ACHN (cell line): ENCODE measurements at places on chromosomes 16 and 17.
A peak's percentile ranks its signal among the peaks of the same experiment; 100 is the strongest.

- DNase-seq: no peak
Measured at GRCh38 chr17:73481676-73482075, 162.6 kb downstream of the SDK2 start.

DNA sequence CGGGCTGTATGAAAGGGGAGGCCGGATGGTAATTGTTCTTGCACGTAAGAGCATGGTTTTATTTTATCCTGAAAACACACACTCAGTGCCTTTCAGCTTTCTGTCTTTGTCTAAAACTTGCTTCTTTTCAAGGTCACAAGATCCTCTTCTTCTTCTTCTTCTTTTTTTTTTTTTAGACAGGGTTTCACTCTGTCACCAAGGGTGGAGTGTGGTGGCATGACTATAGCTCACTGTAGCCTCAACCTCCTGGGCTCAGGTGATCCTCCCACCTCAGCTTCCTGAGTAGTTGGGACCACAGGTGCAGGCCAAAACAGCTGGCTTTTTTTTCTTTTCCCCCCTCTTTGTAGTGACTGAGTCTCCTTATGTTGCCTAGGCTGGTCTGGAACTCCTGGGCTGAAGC lies 15.9 kb upstream of the ZNF629 start:
- DNase-seq: no peak

DNA sequence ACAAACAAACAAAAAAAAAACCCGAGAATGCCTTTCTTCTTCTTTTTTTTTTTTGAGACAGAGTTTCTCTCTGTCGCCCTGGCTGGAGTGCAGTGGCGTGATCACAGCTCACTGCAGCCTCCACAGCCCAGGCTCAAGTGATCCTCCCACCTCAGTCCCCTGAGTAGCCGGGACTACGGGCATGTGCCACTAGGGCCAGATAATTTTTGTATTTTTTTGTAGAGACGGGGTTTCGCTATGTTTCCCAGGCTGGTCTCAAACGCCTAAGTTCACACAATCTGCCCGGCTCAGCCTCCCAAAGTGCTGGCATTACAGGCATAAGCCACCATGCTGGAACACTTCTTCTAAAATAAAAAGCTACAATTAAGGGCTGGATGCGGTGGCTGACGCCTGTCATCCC lies 17.0 kb upstream of the WDR45B start:
- DNase-seq: no peak

- DNase-seq: no peak
Measured at GRCh38 chr16:79632289-79632688, 31.8 kb upstream of the MAF start.

GRCh38 chr17:19238167-19238505 lies 970 bp downstream of the EPN2 start:
- peak; percentile 44 for DNase-seq

GRCh38 chr17:73315471-73315870 lies 3.7 kb upstream of the CDC42EP4 start:
- DNase-seq: no peak

DNA sequence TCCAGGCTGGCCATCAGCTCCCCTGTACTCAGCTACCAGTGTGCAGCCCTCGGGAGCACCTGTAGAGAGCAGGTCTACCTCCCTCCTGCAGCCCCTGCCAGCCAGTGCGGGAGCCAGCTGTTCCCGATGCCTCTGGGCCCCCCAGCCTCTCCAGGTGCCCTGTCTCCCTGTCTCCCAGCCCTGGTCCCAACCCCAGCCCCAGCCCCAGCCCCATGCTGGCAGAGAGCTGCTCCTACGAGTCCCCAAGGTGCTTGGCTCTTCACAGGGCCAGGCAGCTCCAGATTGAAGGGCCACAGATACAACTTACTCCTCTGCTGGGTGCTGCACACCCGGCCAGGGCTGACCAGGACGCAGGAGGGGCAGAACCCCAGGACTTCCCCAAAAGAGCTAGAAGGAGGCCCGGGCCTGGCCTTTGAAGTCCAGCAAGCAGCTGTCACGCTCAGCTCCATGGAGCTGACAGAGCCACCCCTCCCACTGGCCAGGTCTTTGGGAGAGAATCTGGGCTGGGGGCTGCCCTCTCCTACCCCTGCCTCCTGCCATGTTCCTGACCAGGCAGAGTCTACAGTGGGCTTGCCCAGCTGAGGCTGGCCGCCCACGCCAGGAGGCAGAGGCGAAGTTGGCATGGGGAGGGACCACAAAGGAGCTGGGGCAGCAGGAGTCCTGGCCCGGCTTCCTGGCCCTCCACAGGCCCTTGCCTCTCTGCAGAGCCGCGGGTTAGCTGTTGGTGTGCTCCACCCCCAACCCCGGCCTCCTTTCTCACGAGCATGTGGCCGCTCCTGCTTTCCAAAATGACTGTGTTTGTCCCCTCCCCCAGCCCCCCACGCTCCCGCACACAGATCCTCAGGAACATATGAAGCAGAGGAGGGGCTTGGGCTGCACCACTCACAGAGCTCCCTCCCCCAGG lies 9.5 kb upstream of the ADAM11 start:
- DNase-seq: no peak

- DNase-seq: no peak
Measured at GRCh38 chr17:8018436-8018835, 16.0 kb downstream of the GUCY2D start.

- no peak for DNase-seq
Measured at GRCh38 chr17:10336393-10336792, 36.4 kb downstream of the MYH13 start.
